Progenitor cell of endocrine pancreas (in vitro differentiated cells): ENCODE measurements at places on chromosomes 2 and 18.

DNA sequence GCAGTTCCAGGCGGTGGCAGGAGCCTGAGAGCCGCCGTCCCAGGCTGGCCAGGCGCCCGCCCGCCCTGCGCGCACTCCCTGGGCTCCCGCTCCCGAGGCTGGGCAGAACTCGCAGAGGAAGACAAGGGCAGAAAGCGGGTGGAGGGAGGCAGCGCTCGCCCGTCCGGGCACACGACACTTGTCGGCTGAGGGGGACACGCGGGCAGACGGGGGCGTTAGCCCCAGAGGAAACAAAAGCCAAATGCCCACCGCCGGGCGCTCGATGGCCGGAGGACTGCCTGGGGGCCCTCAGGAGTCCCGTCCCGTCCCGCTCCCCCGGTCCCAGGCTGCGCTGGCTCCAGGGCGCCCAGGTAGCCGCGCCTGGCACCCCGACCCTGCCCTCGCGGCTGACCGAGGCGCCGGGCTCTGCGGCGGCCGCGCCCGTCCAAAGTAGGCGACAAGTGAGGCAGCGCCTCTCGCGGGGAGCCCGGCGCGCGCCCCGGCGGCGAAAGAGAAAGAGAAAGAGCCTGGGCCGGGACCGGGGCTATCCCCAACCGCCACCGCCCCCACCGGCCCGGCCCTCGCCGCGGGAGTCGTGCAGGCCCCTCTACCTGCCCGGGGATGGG, 491 bp downstream of the L3MBTL4 start:
- DNase-seq = peak; percentile 29

GRCh38 chr2:189406586-189407233, 34.6 kb upstream of the WDR75 start:
- DNase-seq = no peak

DNA sequence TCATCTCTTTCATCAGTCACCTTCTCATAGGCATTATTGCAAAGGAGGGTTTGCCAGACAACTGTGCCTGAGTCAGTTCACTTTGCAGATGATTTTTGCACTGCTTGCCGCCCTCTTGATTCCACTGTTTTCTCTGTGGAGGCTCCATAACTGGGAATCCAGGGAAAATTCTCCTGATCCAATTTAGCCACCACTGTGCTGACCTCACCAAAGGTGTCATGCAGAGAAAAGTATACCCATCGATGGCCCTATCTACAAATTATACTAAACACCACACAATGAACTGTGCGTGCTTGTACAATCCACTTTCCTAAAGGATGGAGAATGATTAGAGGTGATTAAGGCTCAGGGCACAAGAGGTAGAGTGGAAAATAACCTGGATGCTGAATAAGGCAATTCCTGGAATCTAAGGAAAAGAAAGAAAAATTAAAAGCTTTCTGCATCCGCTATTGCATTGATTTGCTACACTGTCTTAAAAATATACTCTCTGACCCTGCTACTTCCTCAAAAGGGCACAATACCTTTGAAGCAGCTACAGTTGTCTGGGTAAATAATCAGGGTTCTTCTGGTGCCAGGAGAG, 409.4 kb downstream of the RIT2 start:
- no peak for DNase-seq

GRCh38 chr2:148167241-148167766, 146.4 kb downstream of the MBD5 start:
- no peak for DNase-seq

- no peak for DNase-seq
These were observed 138.3 kb downstream of the PXDN start for GRCh38 chr2:1606046-1606400.

GRCh38 chr18:31040686-31041270, 1.8 kb downstream of the DSC3 start:
- DNase-seq = no peak

DNA sequence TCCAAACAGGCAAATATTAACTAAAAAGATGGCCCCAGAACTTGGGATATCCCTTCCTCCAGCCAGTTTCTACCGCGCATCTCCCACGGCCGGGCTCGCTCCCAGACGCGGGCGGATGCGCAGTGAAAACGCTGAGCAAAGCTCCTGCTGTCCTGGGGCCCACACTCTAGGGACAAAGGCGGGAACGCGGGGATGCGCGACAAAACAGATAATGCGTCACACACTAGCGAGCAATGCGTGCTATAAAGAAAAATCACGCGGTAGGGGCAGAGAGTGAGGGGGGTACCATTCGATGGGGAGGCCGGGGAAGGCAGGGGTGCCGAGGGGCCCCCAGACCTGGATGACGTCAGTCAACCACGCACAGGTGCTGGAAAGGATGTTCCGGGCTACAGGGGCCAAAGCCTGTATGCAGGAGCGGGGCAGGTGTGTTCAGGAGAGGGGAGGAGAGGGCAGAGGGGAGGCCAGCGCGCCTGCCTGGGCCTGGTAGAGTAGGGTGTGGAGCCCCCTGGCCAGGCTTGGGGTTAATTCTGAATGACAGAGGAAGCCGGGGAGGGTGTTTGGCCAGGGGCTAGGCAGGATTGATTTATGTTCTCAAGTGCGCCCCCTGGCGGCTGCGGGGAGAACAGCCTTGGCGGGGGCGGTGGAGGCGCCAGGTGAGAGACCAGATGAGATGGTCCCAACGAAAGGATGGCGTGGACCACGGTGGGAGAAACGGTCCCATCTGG, 14.9 kb upstream of the ITM2C start:
- DNase-seq = no peak
